NCI-H1092 treated with DMSO at 0.1 percent for 48 hours (cell line): ENCODE measurements at places on chromosomes 3 and 15.

- no peak for DNase-seq
These were observed 138.8 kb downstream of the AKAP13 start for GRCh38 chr15:85518979-85519761.

GRCh38 chr15:69085325-69086081 is 71.0 kb downstream of the NOX5 start:
- DNase-seq: no peak

- DNase-seq: peak; percentile 69
These were observed 1.4 kb upstream of the PARP14 start for GRCh38 chr3:122679085-122679881.

GRCh38 chr15:65416845-65417416 is 5.8 kb downstream of the IGDCC4 start:
- DNase-seq: no peak

DNA sequence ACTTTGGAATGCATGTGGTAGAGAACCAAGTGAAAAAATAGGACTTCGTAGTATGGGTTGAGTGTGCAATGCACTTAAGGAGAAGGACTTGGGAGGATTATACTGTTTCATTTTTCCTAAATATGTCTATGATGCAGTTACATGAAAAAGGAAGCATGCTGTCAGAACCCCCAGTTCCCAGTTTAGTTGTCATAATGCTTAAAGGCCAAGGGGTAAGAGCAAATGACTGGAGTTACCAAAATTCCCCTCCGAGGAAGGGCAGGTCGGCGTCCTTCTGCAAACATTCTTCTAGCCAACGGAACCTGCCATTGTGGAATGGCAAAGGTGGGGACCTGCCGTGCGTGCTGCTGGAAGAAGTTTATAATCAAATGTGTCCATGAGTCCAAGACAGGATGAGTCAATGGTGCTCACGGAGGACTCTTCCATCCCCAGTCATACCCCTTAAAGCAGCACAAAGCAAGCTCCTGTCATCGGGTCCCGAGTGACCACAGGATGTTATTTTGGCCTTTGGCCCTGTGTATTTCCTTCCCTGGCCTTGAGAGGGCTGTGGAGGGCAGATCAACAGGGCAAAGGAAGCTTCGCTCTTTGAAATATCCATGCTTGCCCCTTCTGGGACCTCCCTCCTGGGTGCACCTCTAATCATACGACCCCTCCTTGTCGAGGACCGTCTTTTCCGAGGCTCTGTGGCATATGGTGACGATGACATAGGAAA is 93.2 kb downstream of the SLCO3A1 start:
- DNase-seq: no peak

DNA sequence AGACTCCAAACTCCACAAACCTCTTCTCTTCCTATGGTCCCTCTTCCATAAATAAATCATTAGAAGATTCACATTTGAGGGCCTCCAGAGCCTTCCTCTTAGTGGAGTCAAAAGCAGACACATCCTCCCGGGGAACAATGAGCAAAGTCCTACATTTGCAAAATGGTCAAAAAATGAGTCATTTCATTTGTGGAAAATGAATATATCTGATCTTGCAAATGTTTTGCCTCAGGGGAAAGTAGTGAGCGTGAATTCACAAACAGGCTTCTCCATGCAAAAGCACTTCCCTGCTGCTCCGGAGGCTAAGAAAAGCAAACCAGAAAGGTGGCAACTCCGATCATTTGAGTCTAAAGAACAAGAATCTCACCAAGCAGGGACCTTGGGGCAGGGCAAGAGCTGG is 86.7 kb upstream of the IQSEC1 start:
- no peak for DNase-seq

DNA sequence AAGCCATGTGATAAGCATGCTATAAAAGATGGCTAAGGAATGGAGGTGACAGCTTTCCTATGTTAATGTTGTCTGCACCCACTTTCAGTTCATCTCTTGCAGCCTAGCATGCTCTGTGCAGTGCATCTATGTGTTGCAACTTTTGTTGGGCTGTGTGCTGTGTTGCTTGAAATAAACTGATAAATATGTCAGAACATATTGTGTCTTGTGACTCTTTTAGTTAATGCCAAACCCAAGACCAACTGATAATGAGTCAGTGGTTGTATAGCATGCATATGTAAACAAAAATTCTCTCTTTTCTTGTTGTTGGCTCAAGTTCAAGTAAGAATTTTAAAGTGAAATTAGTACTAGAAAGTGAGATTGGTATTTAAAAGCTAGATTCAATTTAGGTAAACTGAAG is 37.0 kb upstream of the SCN10A start:
- DNase-seq: no peak

- DNase-seq: no peak
These were observed 8.7 kb downstream of the ZBTB47 start for GRCh38 chr3:42662037-42662812.

DNA sequence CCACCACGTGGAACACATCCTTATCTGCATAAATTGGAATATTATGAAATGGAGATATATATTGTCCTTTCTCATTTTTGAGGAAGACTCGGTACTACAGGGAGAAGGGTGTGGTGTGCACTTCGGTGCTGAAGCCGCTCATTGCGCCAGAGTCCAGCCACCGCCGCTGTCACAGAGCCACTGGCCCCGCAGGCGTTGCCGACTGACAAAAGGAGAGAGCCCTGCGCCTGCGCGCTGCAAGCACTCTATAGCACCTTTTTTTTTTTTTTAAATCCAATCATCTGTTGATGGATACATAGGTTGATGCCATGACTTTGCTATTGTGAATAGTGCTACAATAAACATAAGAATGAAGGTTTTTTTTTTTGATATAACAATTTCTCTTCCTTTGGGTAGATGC is 130.0 kb upstream of the TBC1D5 start:
- DNase-seq: no peak

DNA sequence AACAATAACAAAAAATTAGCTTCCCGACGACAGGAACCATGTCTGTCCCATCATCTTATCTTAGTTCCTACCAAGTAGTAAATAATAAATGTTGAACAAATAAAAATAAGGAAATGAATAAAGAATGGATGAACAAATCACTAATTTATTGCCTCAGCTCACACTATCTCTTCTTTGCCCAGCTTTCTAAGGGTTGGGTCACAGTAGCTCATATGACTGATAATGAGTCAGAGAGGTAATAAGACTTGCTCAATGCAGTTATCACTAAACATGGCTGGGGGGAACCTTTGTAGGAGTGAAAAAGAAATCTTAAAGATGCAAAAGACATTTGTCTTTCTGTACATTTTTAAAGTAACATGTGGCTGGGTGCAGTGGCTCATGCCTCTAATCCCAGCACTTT is 182.2 kb downstream of the WDR76 start:
- no peak for DNase-seq

DNA sequence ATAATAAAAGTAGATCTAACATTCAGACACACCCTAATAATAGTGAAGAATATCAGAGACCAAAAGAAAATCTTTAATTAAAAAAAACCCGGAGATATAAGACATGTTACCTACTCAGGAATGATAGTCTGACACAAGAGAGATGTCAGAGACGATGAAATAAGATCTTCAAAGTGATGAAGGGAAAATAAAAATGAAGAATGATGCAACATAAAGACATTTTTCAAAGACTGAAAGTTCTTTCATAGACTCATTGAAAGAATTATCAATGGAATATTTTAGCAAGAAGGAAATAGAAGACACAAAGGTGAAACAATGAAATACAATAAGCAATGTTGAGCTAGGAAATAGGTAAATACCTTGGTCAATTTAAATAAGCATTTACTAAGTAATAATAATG is 19.6 kb downstream of the HCLS1 start:
- no peak for DNase-seq

DNA sequence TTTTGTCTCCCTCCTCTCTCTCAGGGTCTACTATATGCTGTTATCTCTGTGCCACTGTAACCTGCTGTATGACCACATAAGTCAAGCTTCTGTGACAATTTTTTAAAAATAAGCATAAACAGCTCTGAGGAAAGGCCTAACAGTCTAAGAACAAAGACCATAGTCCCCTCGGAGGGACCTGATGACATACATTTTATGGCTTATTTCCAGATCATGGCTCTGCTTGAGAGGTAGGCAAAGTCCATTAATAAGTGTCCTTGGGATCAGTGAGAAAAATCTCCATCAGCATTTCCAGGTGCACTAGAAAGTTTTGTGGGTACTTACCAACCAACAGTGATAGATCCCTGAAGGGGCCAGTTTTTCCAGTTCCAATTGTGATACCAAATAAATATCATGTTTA is 123.8 kb downstream of the TNIK start:
- DNase-seq: no peak

DNA sequence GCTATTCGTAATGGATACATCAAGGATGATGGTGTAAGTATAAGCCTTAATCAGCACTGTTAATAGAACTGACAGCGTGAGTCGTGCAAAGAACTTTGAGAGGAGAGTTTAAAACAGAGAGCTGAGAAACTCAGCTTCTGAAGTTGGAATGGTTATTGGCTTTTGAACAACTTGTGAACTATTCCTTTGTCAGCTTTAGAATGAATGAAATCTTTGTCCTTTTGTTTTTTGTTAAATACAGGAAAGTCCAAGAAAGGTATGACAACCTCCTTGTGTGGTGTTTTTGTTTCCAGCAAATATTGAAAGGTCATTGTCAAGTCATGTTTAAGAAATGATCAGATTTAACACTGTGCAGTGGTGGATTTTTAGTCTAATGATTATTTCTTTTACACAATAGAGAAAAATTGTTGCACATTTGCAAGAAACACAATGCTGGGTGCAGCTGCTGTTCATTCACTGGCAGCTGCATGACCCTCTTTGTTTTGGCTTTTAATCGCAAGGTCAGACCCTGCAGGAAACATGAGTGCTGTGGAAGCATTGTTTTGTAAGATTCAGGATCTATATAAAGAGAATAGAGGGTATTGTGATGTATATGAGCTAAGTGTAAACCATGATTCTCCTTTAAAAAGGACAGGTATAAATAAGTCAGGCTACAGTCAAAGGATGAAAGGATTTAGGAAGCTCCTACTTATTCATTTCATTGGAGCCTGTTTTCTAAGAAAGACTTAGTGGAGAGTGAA is 21.7 kb upstream of the ABHD10 start:
- no peak for DNase-seq

GRCh38 chr3:146892041-146892440 is 286.9 kb upstream of the PLSCR5 start:
- DNase-seq: no peak

DNA sequence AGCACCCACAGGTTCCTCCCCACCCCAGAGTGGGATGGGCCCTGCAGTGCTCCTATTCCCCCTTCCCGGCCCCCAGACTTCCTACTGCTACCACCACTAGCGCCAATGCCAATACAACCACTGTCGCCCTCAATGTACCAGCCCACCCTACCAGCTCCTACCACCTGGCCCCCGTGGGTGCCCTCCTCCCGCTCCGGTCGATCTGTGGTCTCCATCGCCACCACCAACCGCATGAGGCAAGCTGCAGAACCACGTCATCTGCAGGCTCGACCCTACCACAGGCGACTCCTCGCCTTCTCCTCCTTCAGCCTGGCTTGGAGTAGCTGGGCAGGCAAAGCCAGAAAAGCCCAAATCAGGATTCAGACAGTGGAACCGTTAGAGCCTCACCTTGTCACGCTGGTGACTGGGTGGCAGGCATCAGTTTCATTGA is 179.3 kb downstream of the POTEB3 start:
- DNase-seq: no peak

DNA sequence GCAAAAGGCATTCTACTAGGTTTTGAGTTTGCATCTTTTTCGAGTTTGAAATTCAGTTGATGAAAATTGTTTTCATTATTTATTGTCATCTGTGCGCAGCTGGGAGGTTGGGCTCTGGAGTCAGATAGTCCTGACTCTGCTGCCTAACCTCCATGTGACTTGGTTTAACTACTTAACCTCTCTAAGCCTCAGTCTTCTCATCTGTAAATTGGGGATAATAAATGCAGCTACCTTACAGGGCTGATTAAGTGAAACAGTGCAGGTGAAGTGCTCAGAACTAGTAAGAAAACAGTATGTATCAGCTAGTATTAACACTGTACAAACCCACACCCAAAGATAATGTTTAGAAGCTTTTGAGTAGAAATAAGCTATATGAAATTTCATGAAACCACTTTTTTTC is 14.1 kb upstream of the UBE2E1 start:
- no peak for DNase-seq

DNA sequence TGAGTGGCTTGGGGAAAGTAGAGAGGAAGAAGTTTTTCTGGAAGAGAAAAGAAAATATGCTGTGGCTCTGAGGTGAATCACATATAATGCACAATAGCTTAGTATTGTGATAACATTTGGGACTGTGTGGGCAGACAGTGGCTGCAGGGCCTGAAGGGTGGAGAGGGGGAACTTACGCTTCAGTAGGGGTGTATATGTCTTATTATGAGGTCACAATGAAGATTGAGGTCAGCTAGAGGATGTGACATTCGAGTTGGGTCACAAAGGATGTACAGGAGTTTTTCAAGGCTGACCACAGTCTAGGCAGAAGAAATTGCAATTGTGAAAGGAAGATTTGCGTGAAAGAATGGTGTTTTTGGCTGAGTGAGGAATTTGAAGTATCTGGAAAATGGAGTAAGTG is 414.8 kb downstream of the LPP start:
- no peak for DNase-seq

- no peak for DNase-seq
These were observed 220.0 kb upstream of the ARHGEF26 start for GRCh38 chr3:153901152-153901551.

DNA sequence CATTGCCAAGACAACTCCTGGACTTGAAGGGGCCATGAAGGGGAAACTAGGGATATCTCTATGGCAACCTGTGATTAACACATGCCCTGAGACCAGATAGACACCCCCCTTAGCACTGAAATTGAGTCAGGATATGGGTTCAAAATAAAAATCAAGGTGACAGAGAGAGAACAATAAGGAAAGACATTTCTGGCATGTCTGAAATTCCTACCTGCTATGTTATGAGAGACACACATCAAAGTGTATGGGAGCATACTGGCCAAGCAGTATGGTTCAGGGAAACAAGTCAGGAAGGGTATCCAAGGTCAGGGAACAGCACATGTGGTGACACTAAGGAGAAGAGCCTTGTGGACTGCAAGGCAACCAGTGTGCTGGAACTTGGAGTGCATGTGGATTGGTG is 388.7 kb downstream of the SHQ1 start:
- no peak for DNase-seq

- DNase-seq: no peak
These were observed 192.1 kb downstream of the CBLB start for GRCh38 chr3:105676621-105677300.

DNA sequence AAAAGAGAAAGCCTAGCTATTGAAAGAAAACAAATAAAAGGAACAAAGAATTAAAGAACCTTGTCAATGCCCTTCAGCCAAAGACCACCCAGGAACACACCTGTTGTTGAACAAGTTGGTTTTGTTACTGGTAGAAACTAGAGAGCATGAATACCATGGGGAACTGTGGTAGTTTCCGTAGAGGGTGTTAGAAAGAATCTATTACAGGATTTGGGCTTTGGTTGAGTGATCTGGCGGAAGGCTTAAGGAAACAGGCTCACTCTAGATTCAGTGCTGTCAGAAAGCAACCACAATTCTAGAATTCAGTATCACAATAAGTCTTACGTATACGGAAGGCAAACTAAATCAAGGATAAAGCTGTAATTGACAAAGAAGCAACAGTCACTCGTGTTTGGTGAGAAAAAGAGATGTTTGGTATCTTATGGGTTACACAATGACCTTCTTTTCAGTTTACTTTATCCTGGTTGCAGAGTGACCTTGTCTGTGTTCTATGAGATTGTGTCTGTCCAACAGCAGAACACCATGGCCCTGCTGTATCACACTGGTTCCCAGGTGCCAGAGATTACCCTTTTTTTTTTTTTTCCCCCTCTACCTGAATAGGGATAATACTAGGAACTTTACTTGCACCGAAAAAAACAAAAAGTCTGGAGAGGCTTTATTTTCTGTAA is 265.9 kb downstream of the SHQ1 start:
- no peak for DNase-seq
